ENCODE measurements at places on chromosomes 5 and 9. TPM values are rescaled to one million over a fixed set of nuclear protein-coding genes. Genes with fewer than 3 reads are reported as not detected.

- H3K36me3 ChIP-seq: no peaks in the 10 kb centered on the region
- DNase-seq: no peak
- H3K27ac ChIP-seq: no peak overlapping the region
These were observed 42.7 kb downstream of the NDUFS4 start for GRCh38 chr5:53603009-53603687.

DNA sequence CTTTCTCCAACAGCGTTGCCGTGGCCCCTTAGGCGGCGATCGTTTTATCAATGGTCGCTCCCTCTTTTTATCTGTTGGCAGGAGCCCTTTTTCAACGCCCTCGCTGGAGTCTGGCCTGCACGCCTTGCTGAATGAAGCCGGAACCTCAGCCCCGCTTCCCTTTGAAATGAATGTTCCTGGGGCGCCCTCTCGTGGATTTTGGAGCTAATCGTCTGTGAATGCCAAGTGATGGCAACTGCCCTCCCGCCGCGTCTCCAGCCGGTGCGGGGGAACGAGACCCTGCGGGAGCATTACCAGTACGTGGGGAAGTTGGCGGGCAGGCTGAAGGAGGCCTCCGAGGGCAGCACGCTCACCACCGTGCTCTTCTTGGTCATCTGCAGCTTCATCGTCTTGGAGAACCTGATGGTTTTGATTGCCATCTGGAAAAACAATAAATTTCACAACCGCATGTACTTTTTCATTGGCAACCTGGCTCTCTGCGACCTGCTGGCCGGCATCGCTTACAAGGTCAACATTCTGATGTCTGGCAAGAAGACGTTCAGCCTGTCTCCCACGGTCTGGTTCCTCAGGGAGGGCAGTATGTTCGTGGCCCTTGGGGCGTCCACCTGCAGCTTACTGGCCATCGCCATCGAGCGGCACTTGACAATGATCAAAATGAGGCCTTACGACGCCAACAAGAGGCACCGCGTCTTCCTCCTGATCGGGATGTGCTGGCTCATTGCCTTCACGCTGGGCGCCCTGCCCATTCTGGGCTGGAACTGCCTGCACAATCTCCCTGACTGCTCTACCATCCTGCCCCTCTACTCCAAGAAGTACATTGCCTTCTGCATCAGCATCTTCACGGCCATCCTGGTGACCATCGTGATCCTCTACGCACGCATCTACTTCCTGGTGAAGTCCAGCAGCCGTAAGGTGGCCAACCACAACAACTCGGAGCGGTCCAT lies 10.0 kb downstream of the S1PR3 start:
- H3K27me3 ChIP-seq: no peaks in the 10 kb centered on the region
- no peak overlapping the region for H3K4me3 ChIP-seq
- no peaks in the 10 kb centered on the region for H3K36me3 ChIP-seq
- H3K4me1 ChIP-seq: no peaks in the 10 kb centered on the region
- no peak overlapping the region for H3K27ac ChIP-seq

GABRG2 gene
- total RNA-seq: not detected

IFNA21 gene
- not detected for total RNA-seq

OR1N1 gene
- not detected for total RNA-seq

HAVCR2 gene
- not detected for total RNA-seq

DNA sequence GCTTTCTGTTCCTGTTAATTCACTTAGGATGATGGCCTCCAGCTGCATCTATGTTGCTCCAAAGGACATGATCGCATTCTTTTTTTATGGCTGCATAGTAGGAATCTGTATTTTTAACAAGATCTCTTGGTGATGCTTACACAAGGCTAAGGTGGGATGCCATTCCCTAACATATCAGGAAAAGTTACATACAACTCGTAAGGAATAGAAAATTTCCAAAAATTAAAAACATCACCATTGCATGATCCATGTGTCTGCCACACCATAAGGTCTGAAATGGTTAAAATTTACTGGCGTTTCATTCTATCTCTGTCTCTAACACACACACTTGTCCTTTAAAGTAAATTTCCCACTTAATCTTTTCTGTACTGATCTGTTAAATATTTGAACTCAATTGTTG lies 608.4 kb downstream of the PRELID2 start:
- DNase-seq: no peak
- H3K27ac ChIP-seq: no peak overlapping the region
- no peak overlapping the region for H3K4me3 ChIP-seq

DNA sequence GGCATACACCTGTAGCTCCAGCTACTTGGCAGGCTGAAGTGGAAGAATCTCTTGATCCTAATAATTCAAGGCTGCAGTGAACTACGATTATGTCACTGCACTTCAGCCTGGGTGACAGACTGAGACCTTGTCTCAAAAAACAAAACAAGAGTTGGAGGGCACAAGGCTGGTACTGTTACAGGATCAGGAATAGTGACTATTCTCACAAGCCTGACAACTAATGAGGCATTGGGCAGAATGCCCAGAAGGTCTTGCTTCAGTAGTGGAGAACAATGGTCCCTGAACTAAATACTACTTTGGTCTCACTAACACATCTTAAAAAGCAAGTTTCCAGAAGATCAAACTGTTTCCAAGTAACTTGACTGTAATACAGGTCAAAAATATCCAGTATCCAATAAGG lies 182.9 kb upstream of the RFX3 start:
- H3K27me3 ChIP-seq: no peaks in the 10 kb centered on the region
- no peaks in the 10 kb centered on the region for H3K4me1 ChIP-seq
- no peak overlapping the region for H3K27ac ChIP-seq
- H3K36me3 ChIP-seq: no peaks in the 10 kb centered on the region

DNA sequence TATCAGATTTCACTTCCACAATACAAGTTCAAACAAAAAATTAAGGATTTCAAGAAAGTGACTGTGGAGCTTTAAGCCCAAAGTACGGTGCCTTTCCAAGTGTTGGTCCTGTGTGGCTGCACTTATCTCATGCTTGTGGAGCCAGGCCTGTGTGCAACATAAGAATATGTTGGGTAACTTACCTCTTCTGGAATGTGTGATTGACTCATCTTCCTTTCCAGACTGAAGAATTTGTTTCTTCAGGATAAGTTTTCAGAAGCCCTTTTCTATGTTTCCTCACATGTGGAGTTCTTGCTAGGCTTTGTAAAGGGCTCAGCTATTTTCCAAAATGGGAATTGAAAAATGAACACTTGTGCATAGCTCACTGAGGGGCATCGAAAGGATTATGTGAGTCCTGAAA lies 485.1 kb upstream of the PAPPA start:
- no peaks in the 10 kb centered on the region for H3K27me3 ChIP-seq
- no peak for DNase-seq
- no peak overlapping the region for H3K27ac ChIP-seq

SLC34A3 gene
- not detected for total RNA-seq

ZNF883 gene
- not detected for total RNA-seq

PIP5K1B gene
- not detected for total RNA-seq

GLRA1 gene
- total RNA-seq: not detected

Measured in Panc1 (cell line).